ENCODE measurements at places on chromosomes 13 and 19.
A peak's percentile ranks its signal among the peaks of the same experiment; 100 is the strongest.

DNA sequence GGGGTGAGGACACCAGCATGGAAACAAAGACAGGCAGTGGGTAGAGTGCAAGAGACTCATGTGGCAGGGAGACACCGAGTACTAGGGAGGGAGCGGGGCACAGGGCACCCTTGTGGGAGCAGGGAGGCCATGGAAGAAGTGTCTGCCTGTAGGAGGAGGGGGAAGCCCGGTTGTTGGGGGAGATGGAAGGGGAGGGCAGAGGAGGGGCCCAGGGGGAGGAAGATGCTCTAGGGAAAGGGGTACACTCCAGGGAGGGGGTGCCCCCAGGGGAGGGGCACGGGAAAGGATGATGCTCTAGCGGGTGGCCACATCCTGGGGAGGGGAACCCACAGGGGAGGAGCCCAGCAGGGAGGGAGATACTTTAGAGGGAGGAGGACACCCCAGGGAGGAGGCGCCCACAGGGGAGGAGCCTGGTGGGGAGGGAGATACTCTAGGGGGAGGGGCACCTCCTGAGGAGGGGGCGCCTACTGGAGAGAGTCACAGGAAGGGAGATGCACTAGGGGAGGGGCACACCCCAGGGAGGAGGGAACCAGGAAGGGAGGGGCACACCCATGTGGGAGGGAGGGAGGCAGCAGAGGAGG lies 24.9 kb downstream of the CPAMD8 start:
- DNase-seq: no peak

DNA sequence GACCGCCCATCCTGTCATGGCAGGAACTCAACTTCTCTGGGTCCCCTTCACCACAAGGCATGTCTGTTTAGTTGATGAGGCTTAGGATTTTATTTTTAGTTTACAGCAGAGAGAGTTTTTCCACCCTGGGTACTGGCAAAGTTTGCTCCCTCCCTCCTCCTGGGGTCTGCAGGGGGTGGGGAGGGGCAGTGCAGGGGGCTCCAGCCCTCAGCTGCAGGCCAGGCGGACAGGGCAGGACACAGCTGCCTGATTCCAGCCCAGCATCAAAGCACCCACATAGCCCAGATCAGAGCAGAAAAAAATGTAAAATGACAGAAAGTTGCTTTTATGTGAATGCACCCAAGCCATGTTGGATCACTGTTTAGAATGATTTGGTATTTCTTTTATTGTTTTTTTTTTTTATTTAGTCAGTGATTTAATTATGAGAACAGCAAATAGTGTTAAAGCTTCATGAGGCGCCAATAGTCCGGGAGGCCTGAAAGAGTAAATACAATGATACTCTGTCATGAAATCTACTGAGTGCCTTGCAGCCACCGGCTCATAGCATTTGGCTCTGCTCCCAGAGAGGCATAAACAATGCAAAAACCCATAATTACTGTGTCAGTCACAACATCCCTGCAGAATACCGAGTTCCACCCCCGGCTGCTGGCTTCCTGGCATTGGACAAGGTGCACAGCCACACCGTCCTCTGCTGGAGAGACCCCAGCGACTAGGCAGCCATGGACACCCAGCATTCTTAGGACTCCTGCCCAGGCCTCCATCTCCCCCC lies 923.5 kb downstream of the UQCRFS1 start:
- no peak for DNase-seq

- no peak for DNase-seq
These were observed 4.2 kb downstream of the FFAR3 start for GRCh38 chr19:35362261-35363000.

DNA sequence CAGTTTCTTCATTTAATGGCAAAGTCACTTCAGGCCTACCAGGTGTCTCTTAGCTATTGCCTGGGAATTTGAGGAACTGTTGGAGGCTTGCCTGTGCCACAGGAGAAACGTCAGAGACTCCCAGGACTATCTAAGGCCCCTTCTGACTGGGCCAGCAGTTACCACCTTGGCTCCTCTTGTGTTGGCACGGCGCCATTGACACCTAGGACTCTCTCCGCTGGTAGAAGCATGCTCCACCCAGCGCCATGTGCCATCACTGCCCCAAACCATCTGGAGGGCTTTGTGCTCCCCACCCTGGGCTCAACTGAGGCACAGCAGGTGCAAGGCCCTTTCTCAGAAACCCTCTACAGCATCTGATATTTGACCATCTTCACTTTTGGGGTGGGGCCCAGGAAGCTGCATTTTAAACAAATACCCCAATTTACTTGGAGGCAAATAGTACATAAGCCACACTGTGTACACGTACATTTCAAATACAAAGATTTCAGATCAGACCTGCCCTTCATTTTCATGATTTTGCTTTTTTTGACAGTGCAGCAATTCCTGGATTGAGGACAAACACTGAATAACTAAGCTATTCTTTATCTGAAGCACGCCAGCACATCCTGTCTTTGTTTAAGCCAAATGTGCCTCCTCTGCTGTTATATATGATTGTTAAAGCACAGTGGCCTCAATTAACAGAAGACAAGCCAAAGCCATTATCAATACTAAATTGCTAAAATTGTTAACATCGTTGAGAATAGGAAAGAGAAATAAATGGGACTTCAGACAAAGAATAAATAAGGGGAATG lies 59.9 kb upstream of the TPP2 start:
- DNase-seq: no peak

- no peak for DNase-seq
These were observed 221.4 kb upstream of the SLC10A2 start for GRCh38 chr13:103287659-103288058.

- peak; percentile 95 for DNase-seq
These were observed 1.6 kb downstream of the IER2 start for GRCh38 chr19:13151605-13152355.

- no peak for DNase-seq
These were observed 66.7 kb downstream of the LRRC63 start for GRCh38 chr13:46278474-46278873.

GRCh38 chr13:67318860-67319259 lies 88.7 kb upstream of the PCDH9 start:
- DNase-seq: no peak

DNA sequence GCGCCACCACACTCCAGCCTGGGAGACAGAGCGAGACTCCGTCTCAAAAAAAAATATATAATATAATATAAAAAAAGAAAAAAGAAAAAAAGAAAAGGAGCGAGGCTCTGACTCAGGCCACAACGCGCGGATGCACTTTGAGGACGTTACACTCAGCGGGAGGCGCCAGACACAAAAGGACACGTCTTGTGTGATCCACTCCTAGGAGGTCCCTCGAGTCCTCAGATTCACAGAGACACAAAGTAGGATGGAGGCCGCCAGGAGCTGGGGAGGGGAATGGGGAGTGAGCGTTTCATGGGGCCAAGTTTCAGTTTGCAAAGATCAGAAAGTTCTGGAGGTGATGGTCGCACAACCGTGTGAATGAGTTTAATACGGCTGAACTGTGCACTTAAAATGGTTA lies 8.5 kb upstream of the ABHD17A start:
- DNase-seq: no peak

GRCh38 chr19:2060884-2061494 lies 9.9 kb upstream of the MKNK2 start:
- DNase-seq: no peak

DNA sequence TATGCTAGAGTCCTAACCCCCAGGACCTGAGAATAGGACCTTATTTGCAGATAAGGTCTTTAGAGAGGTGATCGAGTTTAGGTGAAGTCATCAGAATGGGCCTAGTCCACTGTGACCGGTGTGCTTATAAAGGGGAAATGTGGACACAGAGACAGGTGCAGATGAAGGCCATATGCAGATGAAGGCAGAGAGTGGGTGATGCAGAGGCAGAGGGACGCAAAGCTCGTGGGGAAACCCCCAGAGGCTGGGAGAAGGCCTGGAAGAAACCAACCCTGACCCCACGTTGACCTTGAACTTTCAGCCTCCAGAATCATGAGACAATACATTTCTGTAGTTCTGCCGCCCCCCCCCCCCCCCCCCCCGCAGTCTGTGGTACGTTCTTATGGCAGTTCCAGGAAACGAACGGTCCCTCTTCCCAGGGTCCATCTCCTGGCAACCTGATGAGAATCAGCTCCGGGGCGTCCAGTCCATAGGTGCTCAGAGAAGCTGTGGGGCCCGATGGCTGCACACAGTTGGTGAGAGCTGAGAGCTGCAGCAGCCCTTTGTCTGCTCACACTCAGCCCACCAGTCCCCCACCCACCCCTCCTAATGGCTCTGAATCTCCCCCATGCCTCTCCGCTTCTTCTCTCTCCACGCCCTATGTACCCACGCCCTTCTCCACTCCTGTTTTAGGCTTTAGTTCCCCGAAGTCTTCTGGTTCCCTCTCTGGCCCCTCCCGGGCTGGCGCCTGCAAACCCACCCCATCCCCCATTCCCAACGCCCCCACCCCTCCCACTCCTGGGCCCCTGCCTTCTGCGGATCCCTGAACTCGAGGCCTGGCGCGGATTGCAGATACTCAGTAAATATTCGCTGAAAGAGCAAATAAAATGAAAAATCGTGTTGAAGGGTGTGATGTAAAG lies 218.3 kb upstream of the MAB21L1 start:
- no peak for DNase-seq
